ENCODE measurements at places on chromosomes 16 and 17.
A peak's percentile ranks its signal among the peaks of the same experiment; 100 is the strongest.

GRCh38 chr16:66521951-66522771, 27.8 kb downstream of the TK2 start:
- peak; percentile 79 for DNase-seq

- DNase-seq = no peak
These were observed 5.7 kb upstream of the KCNJ12 start for GRCh38 chr17:21370430-21370829.

DNA sequence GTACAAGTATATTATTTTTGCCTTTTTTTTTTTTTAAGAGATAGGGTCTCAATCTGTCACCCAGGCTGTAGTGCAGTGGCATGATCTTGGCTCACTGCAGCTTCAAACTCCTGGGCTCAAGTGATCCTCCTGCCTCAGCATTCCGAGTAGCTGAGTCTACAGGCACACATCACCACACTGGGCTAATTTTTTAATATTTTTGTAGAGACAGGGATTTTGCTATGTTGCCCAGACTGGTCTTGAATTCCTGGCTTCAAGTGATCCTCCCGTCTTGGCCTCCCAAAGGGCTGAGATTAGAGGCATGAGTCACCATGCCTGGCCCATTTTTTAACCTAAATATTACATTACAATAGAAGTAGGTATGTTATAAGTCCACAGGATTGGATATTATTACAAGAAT, 3.2 kb downstream of the TERB1 start:
- DNase-seq = no peak

DNA sequence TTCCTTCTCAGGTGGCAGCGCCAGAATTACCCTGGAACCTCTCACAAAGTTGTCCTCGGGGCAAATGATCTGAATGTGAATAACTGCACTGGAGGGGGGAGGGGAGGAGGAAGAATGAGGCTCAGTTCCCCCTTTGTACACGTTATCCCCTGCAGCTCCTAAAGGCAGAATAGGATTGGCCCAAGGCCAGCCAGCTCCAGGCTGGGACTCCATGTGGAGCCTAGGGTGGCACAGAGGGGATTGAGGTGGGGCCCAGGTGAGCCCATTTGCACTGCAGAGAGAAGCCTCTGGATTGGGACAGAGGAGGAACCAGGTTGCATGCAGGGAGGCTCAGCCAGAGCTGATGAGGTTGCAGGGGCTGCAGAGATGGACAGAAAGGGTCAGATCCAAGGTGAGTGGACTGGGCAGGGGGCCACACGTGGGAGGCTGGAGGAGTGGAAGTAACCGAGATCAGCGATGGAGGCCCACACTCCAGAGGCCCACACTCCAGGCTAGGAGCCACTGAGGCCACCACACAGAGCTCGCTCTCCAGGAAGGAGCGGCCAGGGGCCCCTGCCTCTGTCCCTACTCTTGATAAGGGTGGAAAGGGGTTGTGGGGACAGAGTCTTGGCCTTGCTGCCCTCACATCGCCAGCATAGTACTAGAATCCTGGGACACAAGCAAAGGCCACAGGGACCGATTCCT, 78.6 kb downstream of the RBFOX3 start:
- no peak for DNase-seq

DNA sequence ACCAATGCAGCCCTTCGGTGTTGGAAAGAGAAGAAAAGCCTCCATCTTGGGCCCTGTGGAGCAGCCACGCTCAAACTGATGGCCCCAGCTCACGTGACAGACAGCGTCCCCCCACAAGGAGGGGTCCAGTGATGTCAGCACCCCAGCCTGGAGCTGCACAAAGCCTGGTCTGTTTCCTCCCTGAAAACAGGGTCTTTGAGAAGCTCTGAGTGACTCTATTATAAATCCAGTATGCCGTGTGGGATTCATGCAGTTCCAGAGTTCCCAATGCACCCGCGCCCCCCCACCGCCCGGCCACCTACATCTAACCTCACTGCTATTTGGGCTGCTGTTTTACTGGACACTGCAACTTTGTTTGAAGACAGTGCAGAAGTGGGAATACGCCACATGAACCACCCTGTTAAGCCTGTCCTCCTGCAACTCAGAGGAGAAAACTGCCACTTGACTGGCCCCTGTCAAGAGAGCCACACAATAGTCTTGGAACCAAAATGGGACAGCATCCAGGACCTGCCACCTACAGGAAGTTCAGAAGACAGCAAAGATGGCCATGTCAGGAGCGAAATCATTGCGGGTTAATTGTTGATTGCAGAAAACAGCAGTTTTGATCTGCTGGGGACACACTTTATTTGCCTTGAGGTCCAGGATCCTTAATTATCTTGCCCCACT, 33.1 kb downstream of the PMP22 start:
- DNase-seq = no peak

DNA sequence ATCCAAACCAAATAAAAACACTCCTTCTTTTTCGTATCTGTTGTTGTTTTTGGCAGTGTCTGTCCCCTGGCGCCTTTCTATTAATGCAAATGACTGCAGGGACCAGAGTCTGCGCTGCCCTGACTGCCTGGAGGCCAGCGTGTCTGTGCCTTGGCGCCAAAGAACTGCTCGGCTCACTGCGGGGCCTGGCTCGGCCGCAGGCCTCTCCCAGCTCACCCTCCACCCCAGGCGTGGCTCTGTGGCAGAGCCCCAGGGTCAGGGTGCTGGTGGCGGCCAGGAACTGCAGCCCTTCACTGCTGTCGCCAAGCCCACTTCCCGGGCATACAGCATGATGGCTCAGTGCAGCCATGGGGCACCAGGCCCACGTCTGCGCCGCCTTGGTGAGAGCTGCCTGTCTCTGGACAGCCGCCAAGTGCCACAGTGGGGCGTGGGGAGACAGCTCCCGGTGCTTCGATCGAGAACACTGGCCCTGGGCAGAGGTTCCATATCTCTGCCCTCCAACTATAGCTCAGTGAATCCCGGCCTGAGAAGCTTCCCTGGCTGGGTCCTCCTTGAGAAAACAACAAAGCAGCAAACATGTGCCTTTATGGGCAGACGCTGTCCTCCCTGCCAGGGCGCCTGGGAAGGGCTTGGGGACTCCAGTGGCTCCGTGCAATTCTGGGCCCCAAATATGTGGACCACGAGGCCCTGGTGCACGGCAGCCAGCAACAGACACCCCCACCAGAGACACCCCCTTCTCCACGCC, 11.1 kb downstream of the CANT1 start:
- DNase-seq = no peak

DNA sequence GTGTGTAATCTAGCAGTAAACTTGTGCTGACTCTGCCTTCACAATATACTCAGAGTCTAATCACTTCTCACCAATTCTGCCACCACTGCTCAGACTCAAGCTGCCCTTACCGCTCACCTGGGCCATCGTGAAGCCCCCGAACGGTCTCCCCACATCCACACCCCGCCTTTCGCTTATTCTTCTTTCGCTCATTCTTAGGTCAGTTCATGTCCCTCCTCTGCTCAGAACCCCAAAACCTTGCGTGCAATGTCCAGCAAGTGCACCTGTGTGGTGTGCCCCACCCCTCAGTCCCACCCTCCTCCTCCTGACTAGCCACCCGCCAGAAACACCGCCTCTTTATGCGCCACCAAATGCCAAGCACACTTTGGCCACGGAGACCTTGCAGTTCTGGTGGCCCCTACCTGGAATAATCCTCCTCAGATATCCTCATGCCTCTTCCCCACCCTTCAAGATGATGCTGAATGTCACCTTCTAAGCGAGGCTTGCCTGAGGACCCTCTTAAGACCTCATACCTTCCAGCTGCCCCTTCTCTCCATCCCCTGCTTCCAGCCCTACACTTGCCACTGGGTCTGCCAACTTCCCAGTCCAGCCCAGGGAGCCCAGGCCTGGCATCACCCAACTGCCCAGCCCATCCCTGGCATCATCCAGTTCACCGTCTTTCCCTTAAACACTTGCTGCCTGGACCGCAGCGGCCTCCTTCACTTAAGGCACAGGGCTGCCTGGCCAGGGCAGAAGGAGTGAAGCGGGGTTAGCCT, 34.3 kb upstream of the RBFOX3 start:
- no peak for DNase-seq

- DNase-seq = no peak
These were observed 14.8 kb upstream of the ADCY7 start for GRCh38 chr16:50251375-50252081.

- no peak for DNase-seq
These were observed 12.1 kb upstream of the CCL8 start for GRCh38 chr17:34307110-34307509.

DNA sequence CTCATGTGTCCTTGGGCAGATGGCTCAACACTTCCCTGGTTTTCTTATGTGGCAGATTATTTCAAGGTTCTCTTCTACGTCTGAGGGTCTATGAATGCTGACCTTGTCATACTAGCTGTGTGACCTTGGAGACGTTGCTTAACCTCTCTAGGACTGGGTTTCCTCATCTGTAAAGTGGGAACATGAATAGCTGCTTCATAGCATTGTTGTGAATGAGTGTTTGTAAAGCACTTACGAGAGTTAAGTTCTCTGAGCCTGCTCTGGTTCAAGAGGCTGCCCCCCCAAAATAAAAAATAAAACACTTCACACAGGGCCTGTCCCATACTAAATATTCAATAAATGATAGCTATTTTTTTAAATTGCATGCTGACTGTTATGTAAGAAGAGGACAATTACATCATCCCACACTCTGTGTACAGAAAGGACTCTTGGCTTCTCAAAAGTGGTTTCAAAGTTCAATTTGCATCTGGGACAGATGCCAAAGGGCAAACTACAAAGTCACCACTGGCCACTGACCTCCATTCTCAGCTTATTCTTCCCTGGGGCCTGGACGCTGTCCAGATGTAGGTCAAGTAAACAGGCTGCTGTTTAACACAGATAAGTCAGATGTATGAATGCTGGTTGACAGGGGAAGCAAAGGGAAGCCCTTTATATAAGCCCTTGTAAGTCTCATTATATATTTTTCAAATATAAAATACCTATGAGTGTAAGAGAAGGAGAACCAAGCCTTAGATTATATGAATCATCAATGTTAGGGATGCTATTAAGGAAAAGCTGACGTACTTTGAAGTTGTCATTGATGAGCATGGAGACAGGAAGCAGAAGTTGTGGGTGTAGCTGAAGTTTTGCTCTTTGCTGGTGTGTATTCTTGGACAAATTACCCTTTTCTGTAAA, 15.4 kb upstream of the NDEL1 start:
- DNase-seq = no peak

DNA sequence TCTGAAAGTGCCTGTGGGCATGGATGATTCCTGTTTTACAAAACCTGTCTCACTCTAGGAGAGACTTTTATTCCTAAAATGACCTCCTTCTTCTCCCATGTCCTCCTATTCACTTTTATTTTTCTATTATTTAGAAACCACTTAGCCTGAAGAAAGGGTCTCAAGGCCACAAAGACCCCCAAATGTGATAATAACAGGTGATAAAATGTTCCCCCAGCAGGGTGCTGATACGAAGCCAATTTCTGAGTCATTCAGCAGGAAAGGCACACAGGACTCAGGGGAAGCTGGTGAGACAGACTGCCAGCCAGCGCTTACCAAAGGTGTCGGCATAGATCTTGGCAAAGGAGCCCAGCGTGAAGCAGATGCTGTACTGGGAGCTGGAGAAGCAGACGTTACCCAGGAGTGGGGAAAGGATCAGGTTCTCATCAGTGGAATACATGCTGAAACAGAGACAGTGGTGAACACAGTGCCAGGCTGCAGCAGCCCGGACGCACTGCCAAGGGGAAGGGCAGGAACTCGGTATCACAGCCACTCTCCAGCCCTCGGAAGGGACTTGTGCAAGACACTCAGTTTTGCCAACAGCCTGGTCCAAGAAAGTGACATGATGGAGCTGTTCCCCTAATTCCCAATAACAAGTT, 24.6 kb downstream of the HIGD1B start:
- no peak for DNase-seq

DNA sequence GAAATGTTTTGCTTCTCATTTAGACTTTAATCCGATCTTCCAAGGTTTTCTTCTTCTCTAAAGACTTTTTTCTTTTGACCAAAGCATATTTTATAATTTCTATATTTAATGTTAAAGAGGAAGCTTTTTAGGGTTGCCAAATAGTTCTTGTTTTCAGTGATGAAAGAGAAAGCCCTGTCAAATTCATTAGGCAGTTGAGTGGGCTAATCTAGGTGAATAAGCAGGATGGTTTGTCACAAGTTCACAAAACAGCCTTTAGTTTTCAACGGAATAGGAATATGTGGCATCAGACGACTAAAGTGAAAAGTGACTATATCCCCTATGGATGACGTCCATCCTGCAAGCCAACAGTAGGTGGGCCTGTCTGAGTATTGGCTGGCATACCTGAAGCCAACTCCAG, 118.8 kb downstream of the NLK start:
- no peak for DNase-seq

DNA sequence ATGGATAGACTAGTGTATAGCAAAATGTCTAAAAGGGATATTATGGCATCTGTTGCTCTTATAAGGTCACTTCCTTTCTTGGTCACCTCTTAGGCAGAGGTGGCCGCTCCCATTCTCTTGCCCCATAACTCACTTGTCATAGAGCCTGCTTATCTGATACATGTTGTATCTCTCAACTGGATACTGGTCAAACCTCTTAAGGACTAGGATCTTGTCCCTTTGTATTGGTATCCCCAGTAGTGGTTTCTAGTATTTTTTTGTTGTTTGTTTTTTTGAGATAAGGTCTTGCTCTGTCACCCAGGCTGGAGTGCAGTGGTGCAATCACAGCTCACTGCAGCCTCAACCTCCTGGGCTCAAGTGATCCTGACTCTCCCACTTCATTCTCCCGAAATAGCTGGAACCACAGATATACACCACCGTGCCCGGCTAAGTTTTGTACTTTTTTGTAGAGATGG, 27.0 kb downstream of the ZSWIM7 start:
- DNase-seq = no peak

- DNase-seq = peak; percentile 12
These were observed 72.6 kb downstream of the CLEC16A start for GRCh38 chr16:11016993-11017392.

DNA sequence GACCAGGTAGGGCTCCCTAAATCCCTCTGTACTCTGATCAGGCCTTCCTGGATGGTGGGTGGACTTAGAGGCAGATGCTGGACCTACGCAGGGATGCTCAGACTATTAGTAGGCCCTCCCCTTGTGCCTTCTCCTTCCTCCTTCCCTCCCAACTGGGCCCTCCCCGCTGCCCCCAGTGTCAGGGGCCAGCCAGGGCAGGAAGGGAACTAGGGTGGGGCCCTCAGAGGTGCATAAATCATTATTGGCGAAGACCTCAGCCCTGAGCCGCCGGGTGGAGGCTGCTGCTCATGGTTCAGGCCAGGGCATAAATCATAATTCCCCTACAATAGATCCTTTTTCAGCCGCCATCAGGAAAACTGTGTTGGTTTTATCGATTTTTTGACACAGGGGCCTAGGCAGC, 81.4 kb downstream of the MRM1 start:
- no peak for DNase-seq

DNA sequence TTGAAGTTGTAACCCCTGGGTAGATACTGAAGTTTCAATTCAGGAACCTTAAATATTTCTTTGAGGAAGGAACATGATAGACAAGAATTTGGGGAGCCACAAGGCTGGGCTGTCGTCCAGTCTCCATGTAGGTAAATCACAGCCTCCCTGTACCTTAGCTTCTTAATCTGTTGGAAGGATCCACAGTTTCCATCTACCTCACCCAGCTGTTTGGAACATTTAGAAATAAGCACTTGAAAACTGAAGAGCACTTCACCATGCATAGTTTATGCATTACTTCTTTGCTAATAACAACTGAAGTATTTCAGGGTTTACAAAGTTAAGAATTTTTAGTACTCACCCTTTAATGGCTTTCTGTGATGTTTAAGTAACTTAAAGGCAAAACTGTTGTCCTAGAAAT, 17.2 kb downstream of the TXNDC11 start:
- DNase-seq = no peak

GRCh38 chr16:1743376-1744337, 27.7 kb downstream of the NME3 start:
- no peak for DNase-seq

- no peak for DNase-seq
These were observed 2.2 kb downstream of the HOXB13 start for GRCh38 chr17:48726114-48726915.
